ENCODE measurements at places on chromosomes 2 and 18.

GRCh38 chr18:78561757-78562510 is 417.7 kb upstream of the SALL3 start:
- DNase-seq: no peak

DNA sequence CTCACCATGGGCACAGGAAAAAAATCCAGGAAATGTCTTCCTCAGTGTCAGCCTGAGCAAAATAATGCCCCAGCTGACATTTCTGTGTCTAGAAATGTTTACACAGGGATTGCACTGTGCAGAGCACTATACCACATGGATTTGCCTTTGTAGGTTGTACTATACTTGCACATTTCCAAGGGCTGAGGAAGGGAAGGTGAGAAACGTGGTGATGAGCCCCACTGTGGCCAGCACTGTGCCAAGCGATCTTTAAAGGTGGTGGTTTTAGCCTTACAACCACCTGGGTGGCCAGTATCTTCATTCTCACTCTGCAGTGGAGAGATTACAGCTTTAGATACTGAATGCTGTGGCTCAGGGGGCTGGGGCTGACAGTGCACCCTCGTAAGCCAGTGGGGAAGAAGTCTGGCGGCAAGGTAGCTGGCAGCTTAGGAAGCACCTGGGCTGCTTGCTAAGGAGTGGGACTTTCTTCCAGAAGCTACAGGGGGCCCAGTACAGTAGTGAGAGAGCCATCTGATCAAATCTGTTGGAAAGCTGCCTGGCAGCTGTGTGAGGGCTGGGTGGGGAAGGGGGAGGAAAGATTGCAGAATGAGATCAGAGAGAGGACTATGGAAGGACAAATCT is 81.4 kb upstream of the MSH2 start:
- no peak for DNase-seq

GRCh38 chr2:609881-610280 is 67.3 kb downstream of the TMEM18 start:
- no peak for DNase-seq

- DNase-seq: no peak
Measured at GRCh38 chr2:128442891-128443302, 124.2 kb upstream of the HS6ST1 start.

DNA sequence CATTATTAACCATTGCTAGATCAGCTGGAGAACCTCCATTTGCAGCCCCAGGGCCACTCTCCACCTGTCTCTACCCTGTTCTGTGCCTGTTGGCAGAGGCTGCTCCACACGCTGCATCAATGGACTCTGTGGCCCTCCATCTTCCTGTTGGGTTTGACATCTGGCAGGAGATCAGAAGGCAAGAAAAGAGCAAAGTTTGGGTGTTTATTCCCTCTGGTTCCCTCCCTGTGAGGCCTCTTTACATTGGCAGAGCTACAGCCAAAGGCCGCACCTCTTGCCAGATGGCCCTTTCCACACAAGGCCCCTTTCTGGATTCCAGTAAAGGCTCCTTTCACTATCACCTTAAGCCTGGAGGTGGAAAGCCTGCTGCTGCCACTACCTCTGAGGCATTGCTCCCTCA is 110.9 kb upstream of the RND3 start:
- no peak for DNase-seq

- no peak for DNase-seq
Measured at GRCh38 chr2:196466581-196466980, 172.9 kb upstream of the CCDC150 start.

- no peak for DNase-seq
Measured at GRCh38 chr18:48592540-48593171, 53.8 kb downstream of the CTIF start.

DNA sequence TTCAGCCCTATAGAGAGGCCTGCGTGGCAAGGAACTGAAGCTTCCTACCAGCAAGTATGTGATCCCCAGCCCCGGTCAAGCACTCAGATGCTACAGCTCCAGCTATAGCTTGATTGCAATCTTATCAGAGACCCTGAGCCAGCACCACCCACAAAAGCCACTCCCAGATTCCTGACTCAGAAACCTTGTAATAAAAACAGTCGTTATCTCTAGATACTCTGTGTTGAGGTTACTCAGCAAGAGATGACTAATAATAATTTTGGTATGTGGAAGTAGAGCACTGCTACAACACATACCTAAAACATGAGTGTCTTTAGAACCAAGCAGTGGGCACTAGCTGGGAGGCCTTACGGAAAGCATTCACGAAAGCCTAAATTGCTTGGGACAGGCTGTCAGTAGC is 216.9 kb downstream of the UXS1 start:
- no peak for DNase-seq

DNA sequence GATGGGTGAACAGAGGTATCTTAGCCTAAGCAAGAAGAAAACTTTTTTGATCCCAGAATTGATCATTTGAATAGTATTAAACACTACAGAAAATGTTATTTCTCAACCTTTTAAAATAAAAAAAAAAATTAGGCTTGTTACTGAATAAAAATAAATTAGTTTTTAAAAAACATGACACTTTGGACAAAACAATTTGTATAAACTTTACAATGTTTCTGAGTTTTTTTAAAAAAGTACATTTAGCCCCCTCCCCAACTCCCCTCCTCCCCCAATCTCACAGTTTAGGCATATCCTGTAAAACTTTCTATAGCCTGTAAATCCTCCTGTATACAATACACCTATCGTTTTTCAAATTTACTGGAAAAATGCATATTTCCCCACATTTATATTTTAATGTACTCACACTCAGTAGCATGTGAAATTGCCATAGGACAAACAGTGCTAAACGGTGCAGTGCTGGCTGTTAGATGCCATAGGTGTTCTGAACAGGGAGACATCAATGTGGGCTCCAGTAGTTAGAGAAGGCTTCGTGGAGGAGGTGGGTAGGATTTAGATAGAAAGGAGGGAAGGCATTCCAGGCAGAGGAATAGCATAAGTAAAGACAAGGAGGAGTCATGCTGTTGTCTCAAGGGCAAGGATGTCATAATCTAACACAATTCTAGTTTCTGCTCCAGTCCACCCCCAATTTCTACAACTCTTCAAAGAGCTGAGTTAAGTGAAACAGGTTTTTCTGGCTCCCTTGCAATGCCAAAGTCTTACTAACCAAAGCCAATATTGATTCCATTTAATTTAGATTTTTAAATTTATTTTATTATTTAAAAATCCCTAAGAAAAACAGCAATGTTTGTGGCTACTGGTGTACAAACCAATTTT is 50.9 kb downstream of the SP3 start:
- no peak for DNase-seq

DNA sequence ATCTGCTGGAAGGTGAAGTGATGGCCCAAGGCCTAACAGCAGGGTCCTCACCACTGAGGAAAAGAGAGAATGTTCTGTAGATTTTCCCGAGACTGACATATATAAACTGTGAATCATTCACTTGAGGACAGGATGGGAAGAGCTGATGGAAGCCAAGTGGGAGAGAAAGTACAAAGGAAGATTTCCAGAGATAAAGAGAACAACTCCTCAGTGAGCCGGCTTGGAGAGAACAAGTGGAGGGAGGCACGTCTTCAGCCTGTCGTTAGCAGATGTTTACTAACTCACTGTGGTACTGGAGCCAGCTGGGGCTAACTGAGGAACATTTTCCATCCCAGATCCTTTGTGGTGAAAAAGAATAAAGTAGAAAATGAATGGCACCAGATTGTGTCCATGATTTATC is 552.9 kb upstream of the TNP1 start:
- DNase-seq: no peak

GRCh38 chr18:44181951-44182747 is 498.5 kb upstream of the SETBP1 start:
- DNase-seq: no peak

GRCh38 chr2:43950383-43951008 is 45.3 kb downstream of the LRPPRC start:
- no peak for DNase-seq

DNA sequence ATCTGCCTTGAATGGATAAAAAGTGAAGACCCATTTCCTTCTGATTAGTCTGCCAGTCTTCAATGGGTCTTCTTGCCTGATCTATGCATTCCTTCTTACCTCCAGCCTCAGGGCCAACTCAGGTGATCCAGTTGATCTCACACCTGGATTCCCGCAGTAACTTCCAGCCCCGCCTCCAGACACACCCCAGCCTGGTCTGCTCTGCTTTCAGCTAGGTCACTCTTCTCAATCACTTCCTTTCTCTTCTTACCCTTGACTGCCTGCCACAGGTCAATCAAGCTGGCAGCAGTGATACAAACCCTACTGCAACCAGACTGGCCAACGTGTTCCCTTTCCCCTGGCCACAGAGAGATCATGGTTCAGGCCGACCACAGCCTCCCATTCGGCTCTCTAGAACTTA is 263.6 kb downstream of the ZNF516 start:
- DNase-seq: no peak

- no peak for DNase-seq
Measured at GRCh38 chr2:152473151-152473857, 138.3 kb downstream of the FMNL2 start.

GRCh38 chr18:76275727-76276313 is 219.2 kb downstream of the ZNF516 start:
- DNase-seq: no peak

DNA sequence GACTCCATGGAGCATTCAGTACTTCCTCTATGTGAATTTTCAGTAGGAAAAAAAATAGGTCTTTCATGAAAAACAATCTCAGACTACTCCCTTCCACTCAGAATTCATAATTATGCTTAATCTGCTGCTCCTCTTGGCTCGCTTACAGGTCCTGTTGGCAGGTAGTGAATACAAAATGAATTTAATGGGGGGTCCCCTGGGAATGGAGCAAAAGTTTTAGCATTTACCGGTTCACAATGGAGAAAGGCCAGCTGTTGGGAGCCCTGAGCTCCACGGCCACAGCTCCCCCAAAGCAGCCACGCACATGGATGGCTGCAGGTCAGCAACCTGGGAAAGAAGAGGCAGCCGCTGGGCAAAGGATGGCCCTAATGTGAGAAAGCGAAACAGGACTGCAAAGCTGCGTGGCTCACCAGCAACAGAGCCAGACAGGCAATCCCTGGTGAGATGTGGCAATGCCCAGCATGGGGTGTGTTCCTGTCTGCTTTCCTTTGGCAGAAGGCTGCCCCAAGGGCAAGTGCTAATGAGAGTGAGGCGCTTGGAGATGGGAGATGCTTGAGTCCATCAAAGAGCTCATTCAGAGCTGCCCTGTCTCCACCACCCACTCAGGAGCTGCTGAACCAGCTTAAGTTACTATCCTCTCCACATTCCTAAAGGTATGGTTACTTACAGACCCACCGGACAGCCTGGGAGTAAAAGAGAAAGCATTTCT is 447.4 kb downstream of the EPHA4 start:
- no peak for DNase-seq

GRCh38 chr2:71992036-71992435 is 155.6 kb downstream of the CYP26B1 start:
- no peak for DNase-seq

GRCh38 chr2:102940684-102941083 is 178.9 kb downstream of the TMEM182 start:
- DNase-seq: no peak

GRCh38 chr2:219567791-219568361 is 3.5 kb downstream of the OBSL1 start:
- DNase-seq: no peak

GRCh38 chr2:100063459-100063953 is 78.9 kb downstream of the AFF3 start:
- no peak for DNase-seq

DNA sequence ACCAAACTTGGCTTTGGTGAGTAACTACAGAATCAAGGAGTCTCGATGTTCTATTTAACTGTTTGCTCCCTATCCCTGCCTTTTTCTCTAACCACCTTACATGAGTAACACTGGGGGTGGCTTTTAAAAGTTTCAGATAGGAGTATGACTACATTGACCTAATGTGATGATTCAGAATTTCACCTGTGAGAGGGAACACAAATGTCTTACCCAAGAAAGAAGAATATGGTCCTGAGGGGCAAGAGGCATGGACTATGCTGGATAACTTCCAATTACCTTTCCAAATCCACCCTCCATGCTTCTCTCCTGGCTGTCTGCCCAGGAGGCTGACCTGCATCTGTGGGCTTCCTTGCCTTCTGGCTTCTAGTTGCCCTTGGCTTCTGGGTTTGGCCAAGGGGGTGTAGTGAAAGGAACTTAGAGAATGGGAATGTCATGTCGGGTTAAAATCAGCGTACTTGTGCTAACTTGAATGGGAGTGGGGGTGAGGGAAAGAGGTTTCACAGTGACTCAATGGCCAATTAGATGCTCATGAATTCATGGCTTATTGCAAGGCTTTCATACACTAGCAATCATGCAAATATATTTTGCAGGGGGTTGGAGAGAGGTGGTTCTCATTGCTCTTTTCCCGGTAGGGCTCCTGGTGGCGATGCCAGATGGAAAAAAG is 5.3 kb upstream of the IL36G start:
- no peak for DNase-seq

GRCh38 chr2:201269764-201270163 is 9.4 kb downstream of the CASP8 start:
- DNase-seq: no peak

DNA sequence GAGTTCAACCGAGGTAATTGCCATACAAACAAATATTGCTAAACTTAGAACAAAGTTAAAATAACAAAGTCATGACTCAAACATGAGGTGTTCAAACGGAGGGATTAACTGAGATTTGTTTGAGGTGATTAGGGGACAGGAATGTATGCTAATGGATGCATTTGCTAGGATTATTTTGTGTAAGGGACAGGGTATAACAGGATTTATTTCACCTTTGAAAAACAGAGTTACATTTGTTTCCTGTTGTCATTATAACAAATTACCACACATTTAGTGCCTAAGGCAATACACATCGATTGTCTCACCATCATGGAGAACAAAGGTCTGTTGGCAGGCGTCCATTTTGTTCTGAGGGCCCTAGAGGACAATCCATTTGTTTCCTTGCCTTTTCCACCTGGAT is 304.3 kb upstream of the CNTNAP5 start:
- no peak for DNase-seq

GRCh38 chr2:46275995-46276394 is 21.2 kb upstream of the EPAS1 start:
- DNase-seq: no peak

DNA sequence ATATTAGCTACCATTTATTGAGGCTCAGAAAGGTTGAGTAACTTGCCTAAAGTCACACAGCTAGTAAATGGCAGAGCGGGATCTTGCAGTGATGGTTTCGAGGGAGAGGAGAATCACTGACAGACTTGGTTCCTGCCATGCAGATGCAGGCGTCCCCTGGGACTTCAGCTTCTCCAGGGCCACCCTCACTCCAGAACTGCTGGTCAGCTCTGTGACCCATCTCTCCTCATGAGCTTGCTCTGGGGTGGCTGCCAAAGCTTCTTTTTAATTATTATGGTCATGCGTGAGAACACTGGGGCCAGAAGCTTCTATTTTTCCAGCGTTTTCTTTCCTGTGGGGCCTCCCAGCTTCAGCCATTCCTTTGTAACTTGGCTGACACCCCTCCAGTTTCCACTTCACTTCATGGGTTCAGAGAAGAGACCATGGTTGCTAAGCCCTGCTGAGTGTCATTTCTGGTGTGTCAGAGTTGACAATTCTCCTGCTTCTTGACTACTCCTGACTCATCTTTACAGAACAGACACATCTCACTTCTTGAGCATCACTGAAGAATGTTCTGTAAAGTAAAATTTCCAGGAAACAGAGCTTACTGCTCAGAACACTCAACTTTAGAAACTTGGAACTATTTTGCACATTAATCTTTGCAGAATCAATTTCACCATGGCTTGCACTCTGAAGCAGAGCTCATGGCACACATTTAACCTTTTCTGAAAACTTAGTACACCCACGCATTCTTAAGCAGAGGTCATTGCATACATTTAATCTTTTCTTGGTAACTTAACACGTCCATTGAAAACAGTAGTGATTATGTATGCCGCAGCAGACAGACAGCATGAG is 70.4 kb downstream of the IL1R2 start:
- DNase-seq: no peak

Measured in activated naive CD4-positive, alpha-beta T cell (primary cell).